Activated naive CD8-positive, alpha-beta T cell treated with anti-CD3 and anti-CD28 coated beads for 36 hours (primary cell): ENCODE measurements at places on chromosomes 7 and 10. TPM values are rescaled to one million over a fixed set of nuclear protein-coding genes. Genes with fewer than 3 reads are reported as not detected.

- no peak for DNase-seq
These were observed 70.2 kb downstream of the NOC3L start for GRCh38 chr10:94292434-94293090.

VWC2 gene
- total RNA-seq = not detected

DNA sequence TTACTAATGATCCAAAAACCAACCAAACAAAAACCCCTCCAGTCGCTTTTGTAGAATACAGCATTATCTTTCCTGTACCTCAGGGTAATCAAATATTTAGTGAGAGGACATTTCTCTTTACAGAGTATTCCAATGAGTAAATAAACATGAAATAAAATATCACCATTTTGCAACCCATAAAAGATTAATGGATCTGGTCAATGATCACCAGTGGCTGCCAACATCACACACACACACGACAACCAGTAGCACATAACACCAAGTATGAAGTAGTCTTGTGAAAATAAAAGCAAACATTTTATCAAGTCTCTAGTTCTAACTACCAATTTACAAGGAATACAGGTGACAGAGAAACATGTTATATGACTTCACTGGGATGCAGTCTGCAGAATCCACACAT lies 188.6 kb upstream of the IMMP2L start:
- DNase-seq = no peak

GRCh38 chr7:55437375-55437774 lies 72.2 kb downstream of the LANCL2 start:
- DNase-seq = no peak

GRCh38 chr10:26776258-26776657 lies 78.8 kb downstream of the PDSS1 start:
- no peak for DNase-seq

DNA sequence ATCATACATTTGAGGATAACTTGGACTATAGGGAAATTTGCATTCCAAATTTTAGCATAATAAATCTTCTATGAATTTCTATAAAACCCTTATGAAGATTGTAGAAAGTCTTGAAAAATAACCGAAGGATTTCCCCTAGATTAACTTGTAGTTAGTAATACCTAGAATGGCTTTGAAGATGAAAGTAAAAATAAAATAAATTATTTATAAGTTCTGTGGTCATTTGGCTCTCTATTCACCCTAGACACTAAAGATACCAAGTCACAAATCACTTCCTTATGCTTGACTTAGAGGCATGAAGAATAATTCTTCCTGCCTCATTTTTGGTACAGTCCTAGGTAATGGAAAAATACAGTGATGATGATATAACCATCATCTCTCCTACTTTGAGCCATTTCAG lies 79.3 kb downstream of the CSTF2T start:
- DNase-seq = no peak
